Left hindlimb (tissue), 1 donor: ENCODE measurements at places on chromosomes 1 and 21.
A peak's percentile ranks its signal among the peaks of the same experiment; 100 is the strongest.

GRCh38 chr1:19577036-19577435 lies 67.1 kb upstream of the NBL1 start:
- DNase-seq = peak; percentile 68

DNA sequence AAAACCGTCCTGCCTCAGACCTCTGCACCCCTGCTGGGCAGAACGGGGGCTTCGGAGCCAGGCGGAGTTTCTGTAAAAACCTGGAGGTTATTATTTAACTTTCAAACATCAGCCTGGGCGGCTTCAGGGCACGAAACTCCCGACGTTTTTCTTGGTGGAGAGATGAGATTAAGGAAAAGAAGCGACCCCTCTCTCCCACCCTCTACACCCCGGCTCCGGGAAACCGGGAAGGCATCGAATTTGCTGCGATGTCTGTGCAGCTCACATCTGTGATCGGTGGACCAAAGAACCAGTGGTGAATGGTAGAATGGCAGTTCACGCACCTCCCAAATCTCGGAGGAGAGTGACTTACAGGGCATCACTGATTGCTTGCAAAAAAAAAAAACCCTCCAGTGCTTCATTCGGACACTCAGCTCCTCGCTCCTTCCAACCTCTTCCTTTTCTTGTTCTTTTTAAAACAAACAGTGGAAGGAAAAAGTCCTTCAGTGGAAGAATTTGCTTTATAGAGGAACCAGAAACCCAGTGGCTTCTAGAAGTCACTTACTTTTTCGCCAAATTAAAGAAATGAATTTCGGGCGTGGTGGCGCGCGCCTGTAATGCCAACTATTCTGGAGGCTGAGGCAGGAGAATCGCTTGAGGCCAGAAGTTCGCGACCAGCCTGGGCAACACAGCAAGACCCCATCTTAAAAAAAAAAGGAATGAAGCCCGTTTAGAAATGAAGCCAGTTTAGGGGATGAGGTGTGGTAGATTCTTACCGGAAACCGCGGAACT lies 884 bp downstream of the PHACTR4 start:
- DNase-seq = no peak

DNA sequence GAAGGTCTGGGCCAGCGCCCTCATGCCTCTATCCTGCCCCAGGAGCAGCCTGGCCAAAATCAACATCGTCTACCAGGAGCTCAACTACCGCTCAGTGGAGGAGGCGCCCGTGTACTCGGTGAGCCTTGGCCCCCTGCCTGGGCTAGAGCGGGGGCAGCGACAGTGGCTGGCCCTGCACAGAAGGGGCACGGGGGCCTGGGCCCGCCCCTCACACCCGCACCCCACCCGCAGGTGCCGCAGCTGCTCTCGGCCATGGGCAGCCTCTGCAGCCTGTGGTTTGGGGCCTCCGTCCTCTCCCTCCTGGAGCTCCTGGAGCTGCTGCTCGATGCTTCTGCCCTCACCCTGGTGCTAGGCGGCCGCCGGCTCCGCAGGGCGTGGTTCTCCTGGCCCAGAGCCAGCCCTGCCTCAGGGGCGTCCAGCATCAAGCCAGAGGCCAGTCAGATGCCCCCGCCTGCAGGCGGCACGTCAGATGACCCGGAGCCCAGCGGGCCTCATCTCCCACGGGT lies 10.8 kb downstream of the SCNN1D start:
- DNase-seq = no peak

GRCh38 chr1:18336801-18337200 lies 143.9 kb upstream of the KLHDC7A start:
- DNase-seq = no peak

- DNase-seq = no peak
These were observed 24.1 kb upstream of the EXO1 start for GRCh38 chr1:241823925-241824324.

- DNase-seq = peak; percentile 79
These were observed at the start of gene MMP23B for GRCh38 chr1:1631782-1632420. MMP23B (plus strand) TSS chr1:1632173; CDS start chr1:1632219, 46 bp downstream.

GRCh38 chr1:9881838-9882249 lies 28.2 kb downstream of the CTNNBIP1 start:
- DNase-seq = no peak

DNA sequence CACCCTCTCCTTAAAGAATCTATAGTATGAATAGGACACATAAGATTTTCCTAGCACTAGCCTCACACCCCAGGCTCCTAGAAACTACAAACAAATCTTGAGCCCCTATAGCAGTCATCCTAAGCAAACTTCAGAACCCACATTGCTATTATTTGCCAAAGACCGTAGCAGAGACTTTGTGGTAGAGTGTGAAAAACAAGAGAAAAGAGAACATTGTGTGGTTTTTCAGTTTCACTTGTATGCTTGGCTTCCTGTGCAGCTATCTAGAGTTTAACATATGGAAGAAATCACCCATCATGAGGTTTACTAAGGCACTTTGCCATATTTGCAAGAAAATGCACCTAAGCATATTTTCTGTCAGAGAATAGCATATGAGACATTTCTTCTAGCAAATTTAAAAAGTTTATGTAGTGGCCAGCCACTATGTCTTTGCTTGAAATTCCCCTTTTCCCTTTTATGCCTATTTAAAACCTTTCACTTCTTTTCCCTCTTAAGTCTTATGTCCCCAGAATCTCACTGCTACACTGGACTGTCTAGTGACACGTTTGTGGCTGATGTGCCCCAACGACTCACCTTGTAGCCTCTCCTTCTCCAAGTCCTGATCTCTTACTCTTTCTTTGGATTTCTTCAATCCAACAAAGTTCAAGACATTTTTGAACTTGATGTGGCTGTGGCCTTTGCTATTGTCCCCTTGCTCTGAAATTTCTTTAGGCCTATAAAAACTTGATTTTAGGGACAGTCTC lies 25.6 kb downstream of the CCDC190 start:
- no peak for DNase-seq

DNA sequence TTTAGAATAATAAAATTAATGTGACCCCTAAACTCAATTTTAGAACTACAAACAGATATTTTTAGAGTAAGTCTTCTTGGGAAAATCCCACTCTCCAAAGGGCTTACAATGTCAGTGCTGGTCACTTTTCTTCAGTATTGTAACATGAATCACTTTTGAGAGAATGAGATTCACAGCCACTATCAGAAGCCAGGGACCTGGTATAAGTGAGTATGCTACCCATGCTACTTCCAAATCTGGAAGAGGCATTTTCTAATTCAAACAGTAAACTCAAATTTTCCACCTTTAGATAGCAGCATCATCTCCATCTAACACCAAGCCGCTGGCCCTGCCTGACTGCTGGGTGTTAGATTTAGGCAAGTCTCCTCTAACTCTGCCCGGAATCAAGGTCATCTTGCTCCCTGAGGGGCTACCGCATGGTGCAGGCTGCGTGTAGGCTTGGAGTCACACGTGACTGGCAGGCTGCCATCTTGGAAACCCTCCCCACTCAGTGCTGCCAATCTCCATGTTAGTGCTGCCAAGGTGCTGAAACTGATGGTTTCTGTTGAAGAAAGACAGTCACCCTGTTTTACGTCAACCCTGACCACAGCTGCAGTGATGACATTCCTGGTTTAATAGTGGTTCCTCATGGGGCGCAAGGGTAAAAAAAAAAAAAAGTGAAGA lies 882.9 kb upstream of the B3GALT2 start:
- peak; percentile 29 for DNase-seq

GRCh38 chr21:41557884-41558283 lies 49.9 kb upstream of the TMPRSS2 start:
- no peak for DNase-seq

DNA sequence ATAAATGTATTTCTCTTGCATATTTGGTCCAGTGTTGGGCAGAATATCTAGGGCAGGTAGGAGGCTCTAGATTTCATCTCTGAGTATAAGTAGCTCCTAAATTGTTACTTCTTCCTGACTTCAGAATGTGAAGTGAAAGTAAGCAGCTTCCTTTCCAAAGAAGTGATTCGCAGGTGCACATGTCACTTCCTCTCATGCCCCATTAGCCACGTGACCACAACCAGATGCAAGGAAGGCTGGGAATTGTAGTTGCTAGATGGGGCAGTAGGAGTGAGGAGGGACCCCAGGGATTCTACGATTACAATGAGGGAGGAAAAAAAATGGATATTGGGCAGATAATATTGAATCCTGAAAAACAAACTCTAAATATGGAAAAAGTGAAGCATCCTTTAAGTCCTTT lies 113.2 kb upstream of the CYYR1 start:
- DNase-seq = no peak

- DNase-seq = no peak
These were observed 4.5 kb downstream of the MRPS6 start for GRCh38 chr21:34077888-34078287.

DNA sequence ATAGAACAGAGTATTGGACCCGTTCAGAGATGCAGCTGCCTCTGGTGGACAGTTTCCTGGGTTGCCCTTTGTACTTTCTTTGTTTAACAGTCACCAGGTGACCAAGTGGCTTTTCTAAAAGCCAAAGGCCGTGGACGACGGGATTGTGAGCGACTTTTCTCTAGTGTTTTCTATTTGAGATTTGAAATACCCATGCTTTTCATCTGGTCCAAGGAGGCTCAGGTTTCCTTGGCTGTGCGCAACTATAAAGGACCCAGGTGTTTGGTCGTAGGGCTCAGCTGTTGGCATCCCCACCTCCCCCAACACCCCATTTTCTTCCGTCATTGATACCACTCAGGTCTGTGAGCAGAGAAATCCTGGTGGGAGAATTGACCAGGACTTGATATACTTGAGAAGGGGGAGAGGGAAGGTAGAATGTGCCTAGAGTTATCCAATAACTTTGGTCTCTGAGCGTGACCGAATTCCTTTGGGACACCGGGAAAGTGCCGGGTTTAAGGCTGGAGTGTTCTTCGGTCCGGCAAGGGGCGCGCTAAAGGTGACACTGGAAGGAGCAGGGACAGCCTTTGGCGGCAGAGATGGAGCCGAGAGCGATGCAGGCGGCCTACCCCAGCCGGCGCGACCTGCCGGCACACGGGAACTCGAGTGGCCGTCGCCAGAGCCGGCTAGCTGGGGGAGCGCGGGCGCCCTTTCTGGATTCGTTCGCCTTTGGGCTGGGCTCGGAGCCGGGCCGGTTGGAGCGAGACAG lies 83.4 kb upstream of the BMP8A start:
- DNase-seq = no peak

- DNase-seq = no peak
These were observed 14.2 kb downstream of the MT1HL1 start for GRCh38 chr1:236990052-236990445.

DNA sequence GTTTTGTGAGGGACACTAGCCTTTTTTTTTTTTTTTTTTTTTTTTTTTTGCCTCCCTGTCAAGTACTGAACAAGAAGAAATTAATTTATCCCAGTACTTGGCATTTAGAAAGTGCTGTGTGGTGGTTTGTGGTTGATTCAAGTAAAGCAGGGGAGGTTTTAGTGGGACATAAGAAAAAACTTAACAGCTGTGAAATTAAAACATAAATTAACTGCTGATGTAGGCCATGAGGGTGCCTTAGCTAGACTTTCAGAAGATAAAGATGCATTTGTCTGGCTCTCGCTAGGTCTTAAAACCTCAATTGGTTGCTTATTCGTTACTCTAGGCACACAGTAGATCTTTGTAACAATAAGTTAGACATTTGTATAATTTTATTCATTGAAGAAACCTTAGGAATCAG lies 52.3 kb downstream of the SPATA46 start:
- no peak for DNase-seq

GRCh38 chr1:66350001-66350547 lies 183.9 kb upstream of the SGIP1 start:
- DNase-seq = peak; percentile 45

- DNase-seq = no peak
These were observed 9.1 kb upstream of the HEYL start for GRCh38 chr1:39648496-39648895.

DNA sequence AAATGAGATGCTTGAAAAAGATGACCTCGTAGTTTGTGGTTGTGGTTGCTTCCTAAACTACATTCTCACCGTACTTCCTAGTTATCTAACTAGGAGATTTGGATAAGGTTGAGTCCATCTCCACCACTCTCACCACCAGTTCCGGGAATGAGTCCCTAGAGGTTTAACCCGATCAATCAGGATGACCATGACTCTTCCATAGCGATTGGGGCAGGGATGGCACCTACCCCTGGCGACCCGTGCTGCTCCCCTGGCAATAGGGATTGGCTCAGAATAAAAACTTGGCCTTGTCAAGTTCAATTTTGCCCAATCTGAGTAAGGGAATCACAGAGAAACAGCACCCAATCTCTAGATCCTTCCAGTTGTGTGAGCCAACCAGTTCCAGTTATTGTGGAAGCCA lies 2.7 kb upstream of the MIS18A start:
- DNase-seq = no peak

GRCh38 chr1:189021577-189021976 lies 1456.1 kb downstream of the BRINP3 start:
- no peak for DNase-seq

GRCh38 chr1:204128464-204128963 lies 23.3 kb downstream of the ETNK2 start:
- no peak for DNase-seq

GRCh38 chr1:207825719-207826556 lies 74.1 kb downstream of the CD46 start:
- DNase-seq = no peak

DNA sequence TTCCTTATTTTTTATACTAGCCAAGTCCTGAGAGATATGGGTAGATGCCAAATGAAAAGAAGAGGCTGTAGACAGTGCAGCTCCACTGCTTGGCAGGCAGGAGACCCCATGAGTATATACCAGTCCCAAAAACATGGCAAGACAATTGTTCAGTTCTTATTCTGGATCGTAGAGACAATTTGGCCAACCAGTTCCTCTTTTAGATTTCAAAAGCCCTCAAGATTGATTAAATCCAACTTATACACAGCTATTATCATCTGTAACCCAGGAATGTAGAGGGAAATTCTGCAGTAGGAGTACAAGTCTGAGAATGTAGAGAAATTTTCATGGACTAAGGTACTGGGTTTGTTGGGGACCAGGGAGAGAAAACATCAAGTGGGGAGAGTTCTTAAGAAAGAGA lies 50.3 kb downstream of the ATP6V1G3 start:
- DNase-seq = no peak

GRCh38 chr21:23729331-23729730 lies 1878.0 kb downstream of the MRPL39 start:
- DNase-seq = no peak

DNA sequence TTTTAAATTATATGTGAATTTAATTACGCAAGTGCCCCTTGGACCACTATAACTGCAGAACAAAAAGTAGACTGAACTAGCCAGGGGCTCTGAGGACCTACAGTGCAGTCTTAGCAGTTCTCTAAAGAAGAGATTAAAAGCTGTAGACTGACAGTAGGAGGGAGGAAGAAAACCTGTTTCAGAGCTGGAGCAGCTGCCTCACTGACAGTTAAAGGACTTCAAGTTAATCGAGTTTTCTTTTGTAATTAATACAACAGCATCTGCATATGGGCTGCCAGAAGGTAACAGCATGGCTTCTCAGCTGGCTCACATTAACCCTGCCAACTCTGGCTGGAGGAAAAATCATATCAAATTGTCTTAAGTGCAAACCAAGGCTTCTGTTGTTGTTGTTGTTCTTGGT lies 19.9 kb downstream of the DSTYK start:
- no peak for DNase-seq

GRCh38 chr1:174005032-174005431 lies 17.1 kb downstream of the RC3H1 start:
- no peak for DNase-seq

GRCh38 chr1:29436181-29436785 lies 200.0 kb downstream of the PTPRU start:
- no peak for DNase-seq

GRCh38 chr1:11384170-11384554 lies 94.8 kb upstream of the DISP3 start:
- no peak for DNase-seq
